Transverse colon (tissue), 4 donors: ENCODE measurements at places on chromosomes 6 and 20. TPM values are rescaled to one million over a fixed set of nuclear protein-coding genes. Genes with fewer than 3 reads are reported as not detected.

GRCh38 chr20:57342829-57343228 is 8.2 kb upstream of the RAE1 start:
- no peak overlapping the region for H3K27ac ChIP-seq
- no peak overlapping the region for H3K4me3 ChIP-seq
- H3K36me3 ChIP-seq, result no peaks in the 10 kb centered on the region
- H3K27me3 ChIP-seq, result no peaks in the 10 kb centered on the region
- DNase-seq, result no peak
- H3K4me1 ChIP-seq, result no peaks in the 10 kb centered on the region

GRCh38 chr6:85493389-85493788 is 43.5 kb downstream of the NT5E start:
- H3K36me3 ChIP-seq, result no peaks in the 10 kb centered on the region
- no peak overlapping the region for H3K27ac ChIP-seq
- no peaks in the 10 kb centered on the region for H3K27me3 ChIP-seq
- H3K4me3 ChIP-seq, result no peak overlapping the region
- no peaks in the 10 kb centered on the region for H3K4me1 ChIP-seq

- H3K36me3 ChIP-seq, result no peaks in the 10 kb centered on the region
- H3K4me1 ChIP-seq, result no peaks in the 10 kb centered on the region
- DNase-seq, result no peak
- no peak overlapping the region for H3K4me3 ChIP-seq
- H3K27me3 ChIP-seq, result peaks cover 9% of the 10 kb centered on the region
These were observed 141.1 kb upstream of the EEF1E1 start for GRCh38 chr6:8243475-8243874.

DNA sequence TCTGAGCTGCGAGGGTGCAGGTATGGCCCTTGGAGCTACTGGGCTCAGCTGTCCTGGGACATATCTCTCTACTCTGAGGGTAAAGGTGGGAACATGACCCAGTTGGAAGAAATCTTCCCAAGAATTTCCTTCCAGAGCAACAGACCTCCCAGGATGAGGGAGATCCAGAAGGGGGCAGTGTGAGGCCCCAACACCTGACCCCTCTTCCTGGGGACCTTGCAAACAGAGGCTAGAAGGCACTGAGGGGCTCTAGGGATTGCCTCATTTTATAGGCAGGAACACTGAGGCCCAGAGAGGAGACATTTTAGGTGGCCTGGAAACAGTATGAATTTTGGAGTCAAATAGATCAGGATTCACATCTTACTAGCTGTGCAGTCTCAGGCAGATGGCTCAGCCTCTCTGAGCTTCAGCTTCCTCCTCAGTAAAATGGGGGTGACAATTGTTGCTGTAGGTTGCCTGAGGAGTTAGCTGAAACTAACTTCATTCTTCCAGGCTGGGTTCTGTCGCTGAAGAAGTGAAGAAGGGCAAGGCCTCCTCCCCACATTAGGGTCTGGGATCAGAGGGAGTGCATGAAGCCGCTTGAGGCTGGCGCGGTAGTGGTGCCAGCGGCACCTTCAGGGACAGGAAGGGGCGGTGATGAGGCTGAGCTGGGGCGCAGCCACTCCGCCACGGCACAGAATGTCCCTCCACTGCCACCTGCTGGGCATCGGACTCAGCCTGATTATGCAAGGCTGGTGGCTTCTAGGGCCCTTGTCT is 11.4 kb downstream of the KCNK17 start:
- no peak overlapping the region for H3K27ac ChIP-seq
- H3K4me1 ChIP-seq, result no peaks in the 10 kb centered on the region
- H3K27me3 ChIP-seq, result no peaks in the 10 kb centered on the region
- DNase-seq, result peak; percentile 91

DNA sequence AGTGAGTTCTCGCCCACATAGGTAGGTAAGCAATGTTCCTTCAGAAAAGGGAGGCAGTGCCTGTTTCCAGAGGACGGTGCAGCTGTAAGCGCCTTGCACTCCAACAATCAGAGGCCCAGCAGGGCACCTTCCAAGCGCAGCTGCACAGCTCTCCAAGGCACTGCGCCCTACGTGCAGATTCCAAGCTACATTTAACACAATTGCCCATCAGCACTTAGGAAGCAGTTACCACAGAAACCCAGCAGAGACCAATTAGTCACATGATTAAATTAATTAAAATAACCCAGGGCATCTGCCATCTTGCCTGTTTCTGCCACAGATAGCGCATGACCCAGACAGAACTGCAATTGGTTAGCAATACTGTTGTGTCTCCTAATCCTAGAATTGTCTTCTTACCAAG is 65.5 kb downstream of the SOBP start:
- H3K36me3 ChIP-seq, result no peaks in the 10 kb centered on the region
- no peak overlapping the region for H3K4me3 ChIP-seq
- no peaks in the 10 kb centered on the region for H3K27me3 ChIP-seq
- H3K4me1 ChIP-seq, result no peaks in the 10 kb centered on the region

GRCh38 chr20:14491436-14491835 is 154.0 kb upstream of the FLRT3 start:
- DNase-seq, result no peak
- H3K4me3 ChIP-seq, result no peak overlapping the region
- H3K36me3 ChIP-seq, result no peaks in the 10 kb centered on the region

DNA sequence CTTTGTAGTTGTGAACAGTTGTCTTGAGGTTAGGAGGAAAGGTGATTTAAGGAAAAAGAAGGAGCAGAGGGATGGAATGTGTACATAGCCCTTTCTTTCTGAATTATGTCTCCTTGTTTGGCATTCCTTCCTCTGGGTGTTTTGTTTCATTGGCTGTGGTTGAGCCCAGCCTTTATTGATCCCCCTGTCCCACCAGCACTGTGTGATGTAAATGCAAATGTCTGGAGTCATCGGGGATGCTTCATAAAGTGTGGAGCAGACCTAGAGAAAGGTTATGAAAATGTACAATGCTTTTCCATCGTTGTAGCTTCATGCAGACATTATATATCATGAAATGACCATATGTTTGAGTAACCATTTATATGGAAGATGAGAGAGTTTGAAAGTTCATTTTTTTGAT is 164.5 kb downstream of the PLCB1 start:
- H3K27me3 ChIP-seq, result no peaks in the 10 kb centered on the region
- no peak overlapping the region for H3K4me3 ChIP-seq
- H3K4me1 ChIP-seq, result no peaks in the 10 kb centered on the region
- DNase-seq, result no peak
- no peaks in the 10 kb centered on the region for H3K36me3 ChIP-seq

DNA sequence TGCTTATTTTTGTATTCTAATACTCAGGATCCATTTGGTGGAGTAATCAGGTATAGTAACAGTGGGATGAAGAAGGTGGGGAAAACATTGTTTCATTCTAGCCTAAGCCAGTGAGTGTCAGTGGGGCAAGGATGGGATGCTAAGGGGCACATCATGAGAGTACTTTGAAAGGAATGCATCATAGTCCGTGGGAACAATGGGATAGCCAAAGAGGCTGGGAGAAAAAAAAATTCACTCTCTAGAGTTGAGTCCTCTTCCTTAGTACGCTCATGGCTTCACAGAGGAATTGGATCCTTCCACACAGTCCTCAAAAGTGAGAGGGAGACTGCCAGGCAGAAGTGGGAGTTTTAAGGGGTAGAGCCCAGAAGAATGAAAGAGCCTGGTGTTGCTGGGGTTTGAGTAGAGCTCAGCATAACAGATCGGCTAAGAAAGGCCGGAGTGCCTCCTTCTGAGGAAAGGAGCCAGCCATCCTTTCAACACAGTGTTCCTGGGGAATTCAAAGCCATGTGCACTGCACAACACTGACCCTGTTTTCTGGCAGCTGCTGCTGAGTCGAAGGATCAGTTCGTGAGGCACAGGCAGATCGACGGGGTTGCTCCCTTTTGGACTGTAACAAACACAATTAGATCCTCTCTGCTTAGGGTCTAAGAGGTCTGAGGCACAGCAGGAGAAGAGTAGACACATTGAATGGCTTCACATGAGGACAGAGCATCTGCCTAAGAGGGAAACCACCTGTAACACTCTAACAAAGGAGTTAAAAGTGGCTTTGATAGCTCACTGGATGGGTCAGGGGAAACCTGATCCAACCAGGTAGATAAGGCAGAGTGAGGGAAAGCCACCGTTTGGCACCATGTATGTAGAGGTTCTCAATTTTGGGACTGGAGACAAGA is 61.2 kb downstream of the ELOVL5 start:
- no peak for DNase-seq
- no peaks in the 10 kb centered on the region for H3K36me3 ChIP-seq
- no peak overlapping the region for H3K27ac ChIP-seq
- H3K4me3 ChIP-seq, result no peak overlapping the region

DNA sequence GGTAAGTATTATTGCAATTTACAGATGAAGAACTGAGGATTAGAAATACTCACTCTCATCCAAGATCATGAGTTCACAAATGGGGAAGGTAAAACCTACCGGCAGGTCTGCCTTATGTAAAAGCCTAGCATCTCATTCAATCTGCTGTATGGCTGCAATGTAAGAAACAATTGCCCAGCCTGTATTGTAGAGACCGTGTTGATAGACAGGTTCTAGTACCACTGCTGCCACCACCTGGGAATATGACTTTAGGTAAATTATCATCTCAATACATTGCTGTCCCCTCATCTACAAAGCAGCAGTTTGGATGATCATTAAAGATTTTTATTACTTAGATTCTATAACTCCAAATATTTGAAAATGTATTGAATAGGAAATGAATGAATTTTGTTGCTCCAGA is 23.3 kb upstream of the ARHGAP18 start:
- H3K27me3 ChIP-seq, result no peaks in the 10 kb centered on the region
- no peak for DNase-seq
- H3K36me3 ChIP-seq, result no peaks in the 10 kb centered on the region
- no peaks in the 10 kb centered on the region for H3K4me1 ChIP-seq

DNA sequence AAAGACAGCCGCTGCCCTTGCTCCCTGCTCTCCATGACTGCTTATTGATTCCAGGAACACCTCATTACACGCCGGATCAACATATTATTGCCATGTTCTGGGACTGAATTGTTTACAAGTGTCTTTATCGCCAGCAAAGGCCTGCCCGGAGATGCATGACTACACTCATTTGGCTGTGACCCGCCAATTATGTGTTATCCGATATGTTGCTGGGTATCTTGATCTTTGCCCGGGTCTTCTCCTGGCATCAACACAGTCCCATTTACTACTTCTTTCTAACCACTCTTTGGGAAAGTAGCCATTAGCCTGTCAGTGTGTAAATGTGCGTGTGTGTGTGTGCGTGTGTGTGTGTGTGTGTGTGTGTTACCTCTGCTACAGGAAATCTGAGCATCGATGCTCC is 15.4 kb downstream of the LINC00237 start:
- DNase-seq, result no peak
- peaks cover 79% of the 10 kb centered on the region for H3K27me3 ChIP-seq
- no peak overlapping the region for H3K27ac ChIP-seq
- H3K4me3 ChIP-seq, result no peak overlapping the region

DNA sequence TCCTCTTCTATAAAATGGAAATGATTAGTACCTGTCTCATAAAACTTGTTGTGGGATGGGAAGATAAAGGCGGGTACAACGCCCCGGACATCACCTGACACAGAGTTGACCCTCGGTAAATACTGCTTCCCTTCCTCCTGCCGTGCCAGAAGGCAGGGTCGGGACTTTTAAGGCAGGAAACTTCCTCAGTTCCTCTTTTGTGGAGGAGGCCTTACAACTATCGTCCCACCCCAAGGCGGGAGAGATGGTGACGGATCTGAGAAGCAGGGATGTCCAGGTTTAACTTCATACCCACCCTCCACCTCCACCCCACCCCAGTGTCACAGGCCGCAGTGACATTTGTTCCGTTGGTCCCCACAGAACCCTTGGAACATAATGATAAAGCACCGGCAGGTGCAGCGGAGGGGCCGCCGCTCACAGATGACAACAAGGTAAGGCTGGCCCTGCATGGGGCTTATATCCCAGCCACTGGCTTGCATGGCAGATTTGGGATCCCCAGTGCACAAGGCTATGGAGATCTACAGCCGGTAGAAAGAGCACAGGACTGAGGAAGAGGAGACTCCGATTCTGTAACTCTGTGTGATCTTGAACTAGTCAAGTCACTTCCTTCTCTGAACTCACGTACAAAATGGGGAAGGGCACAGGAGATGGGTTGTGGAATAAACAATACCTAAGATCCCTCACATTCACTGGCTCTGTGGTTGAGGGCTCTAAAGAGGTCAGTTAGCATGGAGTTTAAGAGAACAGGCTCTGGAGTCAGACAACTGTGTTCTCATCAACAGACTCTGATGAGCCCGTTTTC is 764 bp downstream of the DNTTIP1 start:
- H3K4me1 ChIP-seq, result peaks cover 12% of the 10 kb centered on the region
- no peaks in the 10 kb centered on the region for H3K27me3 ChIP-seq
- peak overlapping the region; percentile 93 for H3K27ac ChIP-seq
- peak overlapping the region; percentile 97 for H3K4me3 ChIP-seq
- DNase-seq, result peak; percentile 32

GRCh38 chr6:64258752-64259151 is 623.1 kb downstream of the PHF3 start:
- H3K4me1 ChIP-seq, result no peaks in the 10 kb centered on the region
- DNase-seq, result no peak
- no peaks in the 10 kb centered on the region for H3K36me3 ChIP-seq
- no peaks in the 10 kb centered on the region for H3K27me3 ChIP-seq
- H3K4me3 ChIP-seq, result no peak overlapping the region

DNA sequence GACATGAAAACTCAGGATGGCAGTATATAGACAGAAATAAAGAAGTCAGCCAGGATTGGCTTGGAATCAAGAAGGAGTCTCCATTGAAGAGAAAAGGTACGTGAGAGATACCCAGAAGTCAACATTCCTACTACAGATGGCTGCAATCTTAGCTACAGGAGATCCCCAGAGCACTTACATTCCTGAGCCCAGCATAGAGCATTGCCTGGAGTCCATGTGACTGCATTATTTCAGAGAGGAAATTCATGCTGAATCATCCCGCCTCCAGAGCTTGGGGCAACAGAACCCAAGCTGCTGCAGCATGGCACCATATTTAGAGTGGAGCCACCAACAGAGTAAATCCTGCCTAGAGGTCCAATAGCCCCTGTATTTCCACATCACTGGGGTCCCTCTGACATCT is 125.0 kb upstream of the GRIK2 start:
- no peak overlapping the region for H3K27ac ChIP-seq
- H3K4me3 ChIP-seq, result no peak overlapping the region
- H3K27me3 ChIP-seq, result no peaks in the 10 kb centered on the region

DNA sequence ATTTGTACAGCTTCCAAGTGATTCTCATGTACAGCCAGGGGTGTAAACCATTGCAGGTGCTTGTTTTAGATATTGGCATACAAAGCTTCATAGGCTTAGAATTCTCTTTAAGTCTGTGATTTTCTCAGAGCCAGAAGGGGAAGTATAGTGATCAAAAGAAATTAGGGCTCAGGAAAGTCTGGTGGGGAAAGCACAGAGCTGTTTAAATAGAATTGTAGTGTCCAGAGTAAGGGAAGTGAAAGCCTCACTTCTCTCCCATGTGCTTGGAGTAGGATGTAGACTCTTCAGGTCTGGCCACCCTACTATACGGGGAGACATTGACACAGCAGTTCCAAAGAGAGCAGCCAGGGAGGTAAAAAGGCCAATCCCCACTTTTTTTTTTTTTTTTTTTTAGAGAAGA is 10.4 kb downstream of the GCNT2 start:
- no peaks in the 10 kb centered on the region for H3K27me3 ChIP-seq
- no peak for DNase-seq
- peak overlapping the region; percentile 10 for H3K4me3 ChIP-seq
- no peaks in the 10 kb centered on the region for H3K4me1 ChIP-seq
- no peaks in the 10 kb centered on the region for H3K36me3 ChIP-seq

UCKL1 gene
- 57.8 TPM for total RNA-seq

PDYN gene
- not detected for total RNA-seq

SNHG17 gene
- 15.8 TPM for total RNA-seq

HLA-DOB gene
- total RNA-seq, result not detected

IDH3B gene
- 135 TPM for total RNA-seq

POLR1H gene
- 21.6 TPM for total RNA-seq

SNX3 gene
- 125 TPM for total RNA-seq

TSBP1 gene
- total RNA-seq, result not detected

GHRH gene
- total RNA-seq, result not detected
